Right atrium auricular region (tissue), 2 donors: ENCODE measurements at places on chromosomes 5 and 9. TPM values are rescaled to one million over a fixed set of nuclear protein-coding genes. Genes with fewer than 3 reads are reported as not detected.
A peak's percentile ranks its signal among the peaks of the same experiment; 100 is the strongest.

KCNIP1 gene
- not detected for total RNA-seq

DNA sequence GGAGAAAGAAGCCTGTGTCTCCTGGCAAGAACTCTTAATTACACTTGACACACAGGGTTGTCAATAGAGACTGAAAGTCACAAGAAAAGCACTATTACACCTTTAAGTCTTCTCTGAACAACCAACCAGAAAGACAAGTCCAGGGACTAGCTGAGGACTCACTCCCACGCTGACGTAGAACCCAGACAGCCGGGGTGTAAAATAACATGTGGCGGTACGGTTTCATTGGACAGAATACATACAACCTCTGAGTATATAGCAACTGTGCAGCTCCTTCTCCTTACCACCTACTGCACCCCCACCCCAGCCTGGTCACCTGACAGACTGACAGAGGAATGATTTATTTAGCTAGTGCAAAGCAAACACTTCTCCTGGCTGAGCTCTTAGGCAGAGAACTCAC is 103.4 kb upstream of the RASEF start:
- DNase-seq: no peak

GRCh38 chr5:33969572-33970452 is 14.7 kb downstream of the SLC45A2 start:
- DNase-seq: no peak

DNA sequence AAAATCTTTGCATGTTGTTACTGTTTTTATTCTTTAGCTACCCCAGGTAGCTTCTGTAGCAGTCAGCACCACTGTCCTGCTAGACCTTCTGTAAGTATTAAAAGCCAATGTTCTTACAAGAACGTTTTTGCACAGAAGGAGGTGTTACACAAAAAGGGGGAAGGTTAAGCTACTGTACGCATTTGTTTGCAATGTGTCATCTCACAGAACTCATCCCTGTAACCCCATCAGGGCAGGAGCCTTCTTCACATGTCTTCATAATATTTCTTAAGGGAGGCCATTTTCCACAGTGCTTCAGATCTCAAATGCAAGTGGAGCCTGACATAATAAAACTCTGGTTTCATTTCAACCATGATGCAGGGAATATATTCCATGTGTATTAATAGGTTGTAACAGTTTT is 67.9 kb downstream of the OSMR start:
- DNase-seq: no peak

GRCh38 chr5:168468836-168469235 is 17.4 kb upstream of the RARS1 start:
- no peak for DNase-seq

- no peak for DNase-seq
Observed at GRCh38 chr5:73298772-73299630, 126.0 kb downstream of the TMEM174 start.

GRCh38 chr5:63563008-63563917 is 399.0 kb downstream of the HTR1A start:
- DNase-seq: no peak

GRCh38 chr5:62504129-62504528 is 74.5 kb upstream of the LRRC70 start:
- no peak for DNase-seq

GRCh38 chr9:136671646-136672430 is 9.1 kb downstream of the EGFL7 start:
- DNase-seq: no peak

AQP3 gene
- total RNA-seq: 14.3 TPM

DNA sequence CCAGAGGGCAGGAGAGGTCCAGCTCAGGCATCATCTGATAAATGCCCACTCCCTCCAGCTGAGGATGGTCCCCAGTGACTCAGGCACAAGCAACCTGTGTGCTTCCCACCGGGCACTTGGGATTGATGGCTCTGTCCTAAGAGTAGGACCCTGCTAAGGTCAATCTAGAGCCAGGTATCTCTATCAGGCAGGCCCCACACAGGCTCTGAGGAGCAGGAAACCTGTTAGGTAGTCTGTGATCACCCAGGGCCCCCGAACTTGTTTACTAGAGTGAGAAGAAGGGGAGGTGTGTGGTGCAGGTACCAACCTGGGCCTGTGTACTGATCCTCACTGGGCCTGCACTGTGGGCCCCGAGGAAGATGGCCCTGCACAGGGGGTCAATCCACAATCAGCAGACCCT is 119.6 kb upstream of the FSTL4 start:
- peak; percentile 38 for DNase-seq

DNA sequence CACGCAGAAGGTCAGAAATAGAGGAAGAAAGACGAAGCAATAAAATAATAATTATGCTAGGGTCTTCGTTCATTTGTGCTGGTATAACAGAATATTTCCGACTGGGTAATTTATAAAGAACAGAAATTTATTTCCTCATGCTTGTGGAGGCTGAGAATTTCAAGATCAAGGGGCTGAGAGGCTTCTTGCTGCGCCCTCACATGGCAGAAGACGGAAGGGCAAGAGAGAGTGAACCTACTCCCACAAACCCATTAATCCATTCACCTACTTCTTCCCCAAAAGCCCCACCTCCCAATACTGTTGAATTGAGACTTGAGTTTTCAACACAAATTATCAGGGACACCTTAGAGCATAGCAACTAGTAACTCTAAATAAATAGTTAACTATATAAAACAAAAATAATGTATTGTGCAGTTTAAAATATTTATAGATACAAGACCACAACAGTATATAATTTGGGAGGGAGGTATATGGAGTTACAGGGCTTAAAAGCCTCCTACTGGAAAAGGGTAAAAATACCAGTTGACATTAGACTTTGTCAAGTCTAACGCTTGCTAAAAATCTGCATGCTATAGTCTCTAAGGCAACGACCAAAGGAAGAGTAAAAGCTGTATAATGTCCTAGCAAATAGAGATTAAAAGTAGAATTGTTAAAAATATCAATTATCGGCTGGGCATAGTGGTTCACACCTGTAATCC is 40.3 kb upstream of the NAA35 start:
- DNase-seq: no peak

DNA sequence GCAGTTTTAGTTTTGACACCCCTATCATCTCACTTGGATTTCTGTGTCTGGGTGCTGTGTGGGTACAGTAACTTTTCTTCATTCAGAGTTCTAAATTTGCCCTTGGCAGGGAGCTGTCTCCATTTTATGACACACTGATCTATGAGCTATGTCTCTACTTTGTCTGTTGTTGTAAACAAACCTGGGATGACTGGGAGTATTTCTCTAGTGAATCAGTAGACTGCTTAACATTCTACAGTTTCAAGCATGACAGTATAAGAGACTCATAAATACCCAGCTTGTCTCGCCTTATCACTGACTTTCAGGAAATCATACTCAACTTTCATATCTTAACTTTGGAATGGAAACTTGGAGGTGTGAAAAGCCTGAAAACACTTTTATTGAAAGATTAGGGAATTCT is 212.1 kb upstream of the NUDT12 start:
- DNase-seq: no peak

DNA sequence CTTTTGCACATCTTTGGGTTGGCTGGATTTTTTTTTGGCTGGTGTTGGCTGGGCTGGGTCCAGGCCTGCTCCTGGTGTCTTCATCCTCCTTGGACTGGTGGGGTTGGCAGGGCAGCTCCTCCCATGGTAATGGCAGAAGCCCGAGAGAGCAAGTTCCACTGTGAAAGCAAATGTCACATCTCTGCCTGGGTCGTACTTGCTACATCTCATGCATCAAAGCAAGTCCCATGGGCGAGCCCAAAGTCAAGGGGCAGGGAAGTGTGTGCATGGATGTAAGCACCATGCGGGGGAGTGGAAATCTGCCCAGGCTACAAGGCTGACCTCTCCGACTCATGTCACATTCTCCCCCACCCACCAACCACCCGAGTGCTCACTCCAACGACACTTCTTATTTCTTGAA is 26.7 kb downstream of the NKX2-5 start:
- DNase-seq: no peak

- DNase-seq: no peak
Observed at GRCh38 chr5:92041911-92042660, 659.0 kb upstream of the ARRDC3 start.

DNA sequence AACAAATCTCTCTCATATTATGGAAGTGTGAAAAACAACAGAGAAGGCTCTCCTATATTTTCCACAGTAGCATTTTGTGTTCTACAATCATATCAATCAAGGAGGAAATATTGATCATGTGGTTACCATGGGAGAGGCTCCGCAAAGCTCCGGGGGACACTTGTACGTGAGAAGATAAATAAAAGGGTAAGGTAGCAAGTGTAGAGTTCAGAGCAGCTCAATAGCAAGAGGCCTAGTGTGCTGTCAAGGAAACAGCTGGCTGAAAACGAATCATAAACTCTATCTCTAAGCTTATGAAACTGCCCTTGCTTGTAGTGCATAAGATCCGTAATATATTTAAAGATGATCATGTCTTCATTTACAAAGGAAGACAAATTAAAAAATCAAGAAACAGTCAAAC is 57.5 kb downstream of the CDH18 start:
- no peak for DNase-seq

DNA sequence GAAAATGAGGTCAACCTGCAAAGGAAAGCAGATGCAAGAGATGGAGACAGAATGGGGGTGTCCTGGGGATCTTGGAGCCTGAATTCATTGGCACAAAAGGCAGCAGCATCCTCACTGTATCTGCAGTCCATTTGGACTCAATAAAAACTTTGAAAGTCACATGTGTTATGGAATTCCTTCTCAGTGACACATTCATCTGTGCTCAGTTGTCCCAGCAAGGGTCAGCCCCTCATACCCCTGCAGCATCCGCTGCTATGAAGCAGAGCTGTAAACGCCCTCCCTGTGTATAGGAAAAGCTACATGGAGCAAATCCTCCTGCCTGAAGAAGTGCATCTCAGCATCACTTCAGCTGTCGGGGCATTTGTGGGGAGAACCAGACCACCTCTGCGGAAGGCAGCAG is 14.5 kb upstream of the RARS1 start:
- DNase-seq: no peak

DNA sequence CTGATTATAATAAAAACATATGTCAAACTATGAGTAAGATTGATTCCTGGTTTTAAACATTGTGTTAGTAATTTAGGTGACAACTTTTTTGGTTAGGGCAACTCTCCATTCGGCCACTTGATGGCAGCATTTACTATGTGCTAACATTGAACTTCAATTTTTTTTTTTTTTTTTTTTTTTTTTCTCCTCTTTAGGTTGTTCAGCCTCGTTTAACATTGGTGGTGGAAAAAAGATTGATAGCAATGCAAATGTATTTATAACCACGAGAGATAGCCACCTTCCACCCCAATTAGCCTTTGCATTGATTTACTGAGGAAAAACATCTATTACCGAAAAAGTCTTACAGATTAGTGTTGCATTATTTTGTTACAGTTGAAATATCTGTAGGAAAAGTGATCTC is 159.1 kb downstream of the CSNK1G3 start:
- no peak for DNase-seq

SPATA31A3 gene
- total RNA-seq: not detected

DNA sequence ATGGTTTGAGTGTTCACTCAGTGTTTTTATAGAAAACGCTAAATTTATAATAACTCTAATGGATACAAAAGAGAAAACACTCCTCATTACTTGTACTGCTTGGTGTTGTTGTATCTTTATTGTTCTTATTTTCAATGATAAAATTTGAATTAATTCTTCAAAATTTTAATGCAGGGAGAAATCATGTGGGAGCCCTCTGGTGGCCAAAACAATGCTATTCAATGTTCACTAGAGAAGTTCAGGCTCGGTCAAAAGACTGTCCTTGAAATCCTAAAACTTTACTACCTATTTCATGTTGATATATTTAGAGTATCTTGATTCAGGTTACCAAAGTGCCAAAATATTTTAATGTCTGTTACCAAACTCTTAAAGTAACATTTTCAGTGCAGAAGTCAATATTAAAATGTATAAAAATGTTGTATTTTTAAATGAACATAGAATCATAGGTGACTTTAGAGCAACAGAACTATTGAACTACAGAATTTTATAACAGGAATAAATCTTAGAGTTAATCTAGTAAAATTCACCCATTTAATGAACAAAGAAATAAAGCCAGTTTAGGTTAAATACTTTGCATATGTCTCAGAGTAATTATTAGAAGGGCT is 1259.8 kb downstream of the PTPRD start:
- DNase-seq: no peak

FCN2 gene
- not detected for total RNA-seq

DNA sequence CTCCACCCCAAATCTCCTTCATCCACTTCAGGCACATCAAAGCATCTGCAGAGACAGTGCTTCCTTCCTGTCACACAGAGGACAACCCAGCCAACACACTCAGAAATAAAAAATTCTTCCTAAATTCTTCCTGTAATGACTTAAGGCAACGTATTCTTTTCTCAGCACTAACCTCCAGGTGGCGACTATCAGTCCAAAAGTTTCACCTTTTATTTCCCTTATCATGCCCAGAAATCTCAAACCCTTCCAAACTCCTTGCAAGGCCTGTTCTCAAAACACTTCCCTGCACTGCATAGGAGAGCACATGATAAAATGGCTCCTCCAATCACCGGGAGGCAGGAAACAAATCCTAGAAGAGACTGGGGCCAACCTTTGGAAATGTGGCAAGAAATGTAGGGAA is 35.1 kb downstream of the SLIT3 start:
- no peak for DNase-seq

DNA sequence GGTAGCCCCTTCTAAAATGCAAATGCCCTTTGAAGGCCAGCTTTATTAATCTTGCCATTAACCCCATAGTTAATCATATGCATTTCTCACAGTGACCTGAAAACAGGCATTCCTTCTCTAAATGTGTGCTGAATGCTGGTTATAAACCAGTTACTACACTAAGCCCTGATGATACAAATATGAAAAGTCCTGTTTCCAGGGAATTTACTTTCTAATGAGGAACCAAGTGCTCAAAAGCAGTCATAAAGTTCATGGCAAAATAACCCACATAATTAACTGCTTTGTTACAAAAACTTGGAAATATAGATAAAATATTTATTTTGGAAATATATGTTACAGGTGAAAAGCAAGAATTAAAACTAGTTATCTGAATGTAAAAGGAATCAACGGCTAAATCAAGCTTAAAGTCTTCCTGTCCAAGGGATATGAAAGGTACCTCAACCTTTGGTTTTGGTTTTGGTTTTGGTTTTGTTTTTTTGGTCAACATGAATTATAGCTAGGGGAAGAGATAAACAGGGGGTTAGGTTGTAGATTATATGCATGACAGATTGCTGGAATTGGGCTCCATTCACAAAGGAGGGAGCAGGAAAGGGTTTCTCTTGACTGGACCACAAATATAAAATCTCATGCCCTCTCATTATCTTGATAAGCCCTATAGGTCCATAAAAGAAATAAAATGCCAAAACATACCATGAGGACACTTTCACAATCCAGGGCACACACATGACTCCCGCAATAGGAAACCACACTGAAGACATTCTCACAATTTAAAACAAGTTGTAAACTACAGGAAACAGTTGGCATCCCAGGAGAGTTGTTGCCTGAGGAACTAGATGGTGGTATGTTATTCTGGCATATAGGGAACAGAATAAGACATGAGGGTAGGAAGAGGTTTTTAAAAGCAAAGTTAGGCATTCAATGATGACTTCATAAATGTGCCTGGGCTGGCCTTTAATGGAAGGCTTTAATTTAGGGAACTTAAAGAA is 46.7 kb upstream of the MACIR start:
- DNase-seq: no peak
